ENCODE measurements at places on chromosomes 4 and X. TPM values are rescaled to one million over a fixed set of nuclear protein-coding genes. Genes with fewer than 3 reads are reported as not detected.
A peak's percentile ranks its signal among the peaks of the same experiment; 100 is the strongest.

- DNase-seq = no peak
Measured at GRCh38 chr4:79993476-79993875, 79.6 kb downstream of the ANTXR2 start.

- DNase-seq = no peak
Measured at GRCh38 chrX:11381464-11381863, 88.3 kb downstream of the AMELX start.

DNA sequence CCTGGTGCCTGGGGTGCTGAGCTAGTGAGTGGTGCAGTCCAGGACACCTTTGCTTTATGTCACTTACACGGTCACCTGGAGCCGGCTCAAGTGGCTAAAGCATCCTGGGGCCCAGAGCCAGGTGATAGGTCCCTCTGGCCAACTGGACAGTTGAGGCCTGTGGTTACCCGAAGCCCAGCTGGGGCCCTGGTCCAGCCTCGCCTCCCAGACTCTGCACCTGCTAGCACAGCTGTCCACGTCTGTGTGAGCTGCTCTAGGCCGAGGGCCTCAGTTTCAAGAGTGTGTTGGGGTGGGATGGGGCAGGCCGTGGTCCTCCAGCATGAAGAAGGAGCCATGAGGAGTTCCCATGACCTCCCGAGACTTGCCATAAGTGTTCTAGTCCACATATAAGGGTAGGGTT lies 7.7 kb upstream of the ADD1 start:
- DNase-seq = no peak

- DNase-seq = no peak
Measured at GRCh38 chr4:56289934-56290333, 97.4 kb downstream of the AASDH start.

DNA sequence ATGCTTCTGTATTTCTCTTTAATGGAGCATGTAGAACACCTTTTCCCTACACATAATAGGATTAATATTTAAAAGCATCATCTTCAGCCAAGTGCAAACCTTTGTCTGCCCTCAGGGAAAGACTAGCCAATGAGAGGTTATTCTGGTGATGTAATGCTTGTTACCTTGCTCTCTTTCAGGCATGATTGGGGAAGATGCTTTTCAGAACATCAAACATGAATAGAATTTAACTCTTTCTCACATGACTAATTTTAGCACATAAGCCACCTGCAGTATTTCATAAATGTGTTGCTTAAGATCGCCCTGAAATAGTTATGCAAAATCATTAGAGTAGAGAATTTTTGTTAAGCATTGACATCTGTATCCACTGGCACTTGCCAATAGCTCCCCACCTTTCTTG lies 10.7 kb upstream of the EPGN start:
- DNase-seq = no peak

DNA sequence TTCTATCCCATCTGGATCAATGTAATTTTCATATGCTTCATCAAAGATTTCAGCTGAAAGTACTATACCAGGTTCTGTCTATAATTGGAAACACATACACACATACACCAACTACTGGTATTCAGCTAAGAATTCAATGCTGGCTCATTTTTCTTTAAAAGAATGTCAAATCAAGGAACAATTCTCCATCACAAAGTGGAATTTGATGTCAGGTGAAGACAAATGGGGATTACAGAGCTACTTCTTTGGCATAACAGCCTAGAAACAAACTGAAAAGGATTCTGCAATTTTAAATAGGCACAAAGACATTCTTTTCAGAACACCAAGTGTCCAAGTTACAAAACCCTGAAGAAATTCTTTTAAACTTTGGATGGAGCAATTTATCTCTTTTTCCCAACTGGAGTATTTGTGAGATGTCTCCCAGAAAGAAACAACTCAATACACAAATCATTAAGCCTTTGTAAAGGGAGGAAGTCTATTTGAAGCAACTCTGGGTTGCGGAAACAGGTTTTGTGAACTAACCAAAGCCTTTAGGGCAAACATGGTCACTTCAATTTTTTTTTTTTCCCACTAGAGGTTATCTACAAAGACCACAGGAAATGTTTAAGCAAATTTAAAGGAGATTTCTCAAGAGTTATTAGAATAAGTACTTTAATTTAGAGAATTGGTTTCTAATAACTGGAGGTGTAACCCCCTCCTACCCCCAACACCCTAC lies 1.9 kb upstream of the FAM9C start:
- DNase-seq = no peak

DNA sequence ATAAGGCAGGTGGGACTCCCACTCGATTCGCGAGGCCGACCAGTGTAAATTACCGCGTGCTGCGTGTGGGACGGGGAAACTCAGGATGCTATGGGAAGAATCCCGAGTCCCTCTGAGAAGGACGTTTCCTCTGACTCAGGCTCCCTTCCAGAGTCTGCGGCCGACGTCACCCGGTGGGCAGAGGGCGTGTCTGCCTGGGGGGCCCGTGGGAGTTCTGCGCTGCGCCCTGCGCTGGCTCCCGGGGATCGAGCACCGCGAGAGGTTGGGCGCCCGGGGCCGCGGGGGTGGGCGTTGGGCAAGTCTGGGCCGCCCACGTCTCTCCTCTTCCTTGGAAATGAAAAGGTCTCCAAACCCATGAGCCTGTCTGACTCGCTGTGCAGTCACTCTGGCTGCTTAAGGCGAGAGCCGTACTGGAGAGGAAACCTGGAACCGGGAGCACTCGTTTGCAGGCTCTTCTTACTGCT lies 568 bp downstream of the NIPAL1 start:
- peak; percentile 37 for DNase-seq

GRCh38 chrX:78754917-78755316 lies 7.4 kb downstream of the LPAR4 start:
- no peak for DNase-seq

- DNase-seq = no peak
Measured at GRCh38 chr4:128159967-128160366, 98.9 kb downstream of the LARP1B start.

DNA sequence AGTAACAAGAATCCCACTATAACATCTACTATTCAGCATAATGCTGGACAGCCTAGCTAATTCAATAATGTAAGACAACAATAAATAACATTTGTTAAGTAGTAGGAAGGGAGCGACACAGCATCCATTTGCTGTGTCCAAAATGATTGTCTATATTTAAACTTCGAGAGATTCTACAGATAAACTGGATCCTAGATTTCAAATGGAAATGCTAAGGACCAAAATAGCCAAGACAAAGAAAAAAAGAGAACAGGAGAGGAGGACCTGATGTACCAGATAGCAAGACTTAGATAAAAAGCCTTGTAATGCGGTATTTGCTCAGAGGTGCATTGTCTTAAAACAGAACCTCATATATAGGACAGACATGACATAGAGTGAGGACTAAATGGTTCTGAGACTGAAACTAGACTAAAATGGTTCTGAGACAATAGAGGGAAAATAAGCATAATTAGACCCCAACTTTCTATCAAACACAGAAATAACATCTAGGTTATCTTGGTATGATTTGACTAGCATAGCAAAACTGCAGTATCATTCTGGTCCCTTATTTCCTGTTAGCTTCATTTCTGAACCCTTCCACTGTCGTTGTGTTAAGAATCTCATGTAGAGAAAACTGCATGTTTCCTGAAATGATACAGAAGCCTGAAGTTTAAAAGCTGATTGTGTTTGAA lies 3.8 kb downstream of the HPGDS start:
- DNase-seq = no peak

DNA sequence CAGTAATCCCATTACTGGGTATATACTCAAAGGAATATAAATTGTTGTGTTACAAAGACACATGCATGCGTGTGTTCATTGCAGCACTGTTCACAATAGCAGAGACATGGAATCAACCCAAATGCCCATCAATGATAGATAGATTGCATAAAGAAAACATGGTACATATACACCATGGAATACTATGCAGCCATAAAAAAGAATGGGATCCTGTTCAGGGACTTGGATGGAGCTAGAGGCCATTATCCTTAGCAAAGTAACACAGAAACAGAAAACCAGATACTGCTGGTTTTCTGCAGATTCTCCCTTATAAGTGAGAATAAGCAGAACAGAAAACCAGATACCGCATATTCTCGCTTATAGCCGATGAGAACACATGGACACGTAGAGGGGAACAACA lies 43.5 kb downstream of the FAM193A start:
- no peak for DNase-seq

DNA sequence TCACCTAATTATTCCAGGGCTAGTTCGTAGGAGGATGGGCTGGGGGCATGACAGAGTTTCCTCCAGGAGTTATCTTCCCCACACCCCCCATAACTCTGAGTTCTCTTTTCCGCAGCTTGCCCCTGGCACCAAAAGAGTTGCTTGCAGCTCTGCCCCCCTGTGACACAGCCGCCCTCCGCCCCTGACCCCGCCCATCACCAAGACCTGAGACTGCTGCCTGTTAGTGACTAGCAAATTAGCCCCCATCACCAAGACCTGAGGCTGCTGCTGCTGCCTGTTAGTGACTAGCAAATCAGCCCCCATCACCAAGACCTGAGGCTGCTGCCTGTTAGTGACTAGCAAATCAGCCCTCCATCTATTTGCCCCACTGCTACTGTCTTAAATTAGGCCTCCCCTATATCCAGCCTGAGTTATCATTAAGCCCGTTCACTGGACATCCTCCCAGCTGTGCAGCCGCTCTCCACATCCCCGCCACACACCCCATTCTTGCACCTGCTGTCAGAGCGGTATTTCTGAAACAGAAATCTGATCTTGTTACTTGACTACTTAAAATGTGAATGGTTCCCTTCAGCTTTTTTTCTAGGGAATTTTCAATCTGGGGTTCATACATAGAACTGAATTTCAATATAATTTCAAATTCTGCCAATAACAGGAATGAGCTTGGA lies 1.5 kb upstream of the PAPSS1 start:
- DNase-seq = no peak

- no peak for DNase-seq
Measured at GRCh38 chr4:76811604-76812412, 86.1 kb downstream of the SOWAHB start.

GRCh38 chr4:181578911-181579310 lies 664.3 kb upstream of the TENM3 start:
- no peak for DNase-seq

DNA sequence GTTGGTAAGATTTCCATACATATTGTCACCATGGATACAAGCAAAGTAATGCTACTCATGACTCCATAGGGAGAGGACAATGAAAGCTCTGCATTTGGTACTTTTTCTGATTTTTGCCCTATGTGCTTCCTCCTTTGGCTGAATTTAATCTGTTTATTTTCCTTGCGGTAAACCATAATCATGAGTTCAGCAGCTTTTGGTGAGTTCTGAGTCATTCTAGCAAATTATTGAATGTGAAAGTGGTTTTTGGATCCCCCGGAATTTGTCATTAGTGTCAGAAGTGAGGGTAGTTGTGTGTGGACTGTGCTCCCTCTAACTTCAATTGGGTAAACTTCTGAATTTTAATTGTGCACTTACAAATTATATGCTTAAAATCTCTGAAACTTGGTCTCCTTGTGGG lies 170.3 kb downstream of the MOSPD2 start:
- DNase-seq = no peak

GRCh38 chrX:47204970-47205369 lies 11.3 kb downstream of the UBA1 start:
- no peak for DNase-seq

DNA sequence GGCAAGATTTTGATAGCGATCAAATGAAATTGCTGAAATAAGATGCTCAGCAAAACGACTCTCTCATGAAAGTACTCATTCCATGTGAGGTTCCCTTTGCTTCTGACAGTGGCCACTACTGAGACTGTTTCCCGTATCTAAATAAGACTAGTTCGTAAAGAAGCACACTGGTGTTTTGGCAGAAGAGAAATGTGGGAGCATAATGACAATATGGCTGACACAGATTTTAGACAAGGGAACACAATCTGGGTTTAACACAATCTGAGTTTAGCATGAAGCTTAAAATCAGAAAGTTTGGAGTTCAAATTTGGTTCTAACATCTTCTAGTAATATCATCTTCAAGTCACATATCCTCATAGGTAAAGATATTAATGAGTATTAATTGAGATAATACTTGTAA lies 13.7 kb downstream of the GABRA4 start:
- no peak for DNase-seq

DNA sequence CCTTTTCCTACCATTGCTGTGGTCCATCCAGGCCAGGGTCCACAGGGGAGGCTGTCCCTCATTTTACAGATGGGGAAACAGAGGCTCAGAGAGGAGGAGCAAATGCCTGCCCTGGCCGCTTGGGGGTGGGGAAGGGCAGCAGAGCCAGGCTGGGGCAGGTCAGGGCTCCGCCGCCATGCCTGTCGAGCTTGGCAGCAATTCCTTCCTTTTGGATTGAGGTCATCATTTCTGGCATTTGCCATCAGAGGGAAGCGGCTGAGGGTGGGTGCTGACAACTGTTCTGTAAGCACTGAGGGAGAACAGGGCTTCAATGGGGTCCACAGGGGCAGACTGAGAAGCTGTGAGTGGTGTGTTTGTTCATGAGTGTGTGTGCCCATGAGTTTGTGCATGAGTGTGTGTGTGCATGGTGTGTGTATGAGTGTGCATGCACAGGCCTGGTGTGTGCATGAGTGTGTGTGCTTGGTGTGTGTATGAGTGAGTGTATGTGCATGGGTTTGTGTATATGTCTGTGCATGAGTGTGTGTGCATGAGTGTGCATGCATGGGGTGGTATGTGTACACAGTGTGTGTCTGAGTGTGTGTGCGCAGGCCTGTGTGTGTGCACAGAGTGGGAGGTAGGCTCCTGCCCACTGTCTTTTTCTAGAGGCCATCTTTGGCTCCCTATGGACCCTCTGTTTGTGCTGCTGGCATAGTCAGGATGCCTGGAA lies 115.2 kb downstream of the SORCS2 start:
- DNase-seq = no peak

- no peak for DNase-seq
Measured at GRCh38 chrX:25096522-25097045, 80.8 kb upstream of the ARX start.

GRCh38 chr4:108596344-108596743 lies 24.0 kb upstream of the RPL34 start:
- DNase-seq = no peak

GRCh38 chr4:71066737-71067716 lies 73.6 kb downstream of the DCK start:
- no peak for DNase-seq

DNA sequence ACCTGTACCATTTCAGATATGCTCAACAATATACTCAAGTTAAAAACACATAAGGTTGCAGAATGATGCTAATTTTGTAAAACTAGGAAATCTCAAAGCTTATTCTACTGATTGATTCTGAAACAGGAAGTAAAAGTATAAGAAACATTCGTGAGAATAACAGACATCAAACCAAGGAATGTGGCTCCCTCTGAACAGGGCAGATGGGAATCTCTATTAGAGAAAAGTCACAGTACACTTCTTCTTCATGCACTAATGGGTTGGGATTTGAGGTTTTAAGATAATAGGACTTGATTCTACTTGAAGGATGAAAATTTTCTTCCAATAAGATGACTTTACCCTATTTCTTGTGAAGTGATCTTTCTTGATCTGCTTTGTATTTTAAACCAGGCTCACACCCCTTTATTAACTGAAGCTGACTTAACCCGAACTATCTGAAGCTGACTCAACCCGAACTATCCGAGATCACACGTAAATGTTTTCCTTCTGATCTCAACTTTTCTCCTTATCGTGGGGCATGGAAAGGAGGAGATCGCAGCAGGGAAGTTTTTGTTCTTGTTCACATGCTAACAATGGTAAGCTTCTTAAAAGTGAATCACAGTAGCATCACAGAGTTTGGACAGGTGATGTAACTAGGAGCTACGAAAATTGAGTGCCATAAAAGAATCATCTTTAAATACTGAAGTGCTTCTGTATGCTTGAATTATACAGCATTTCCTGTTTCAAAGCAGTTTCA lies 363.1 kb upstream of the ZFP42 start:
- DNase-seq = no peak

Gene RHOXF2
- total RNA-seq = not detected

Gene MAGEA10
- not detected for total RNA-seq

Gene ARSD
- total RNA-seq = 33.8 TPM

Gene PKD2
- total RNA-seq = 90.7 TPM

Gene TIMM8A
- 5.3 TPM for total RNA-seq

Gene UGT2B17
- total RNA-seq = not detected

Gene GPR50
- total RNA-seq = not detected

All from omental fat pad (tissue), 4 donors.